Activated B cell treated with CpG ODN at 0.5 μM for 24 hours (primary cell): ENCODE measurements at places on chromosomes 3 and 15.

DNA sequence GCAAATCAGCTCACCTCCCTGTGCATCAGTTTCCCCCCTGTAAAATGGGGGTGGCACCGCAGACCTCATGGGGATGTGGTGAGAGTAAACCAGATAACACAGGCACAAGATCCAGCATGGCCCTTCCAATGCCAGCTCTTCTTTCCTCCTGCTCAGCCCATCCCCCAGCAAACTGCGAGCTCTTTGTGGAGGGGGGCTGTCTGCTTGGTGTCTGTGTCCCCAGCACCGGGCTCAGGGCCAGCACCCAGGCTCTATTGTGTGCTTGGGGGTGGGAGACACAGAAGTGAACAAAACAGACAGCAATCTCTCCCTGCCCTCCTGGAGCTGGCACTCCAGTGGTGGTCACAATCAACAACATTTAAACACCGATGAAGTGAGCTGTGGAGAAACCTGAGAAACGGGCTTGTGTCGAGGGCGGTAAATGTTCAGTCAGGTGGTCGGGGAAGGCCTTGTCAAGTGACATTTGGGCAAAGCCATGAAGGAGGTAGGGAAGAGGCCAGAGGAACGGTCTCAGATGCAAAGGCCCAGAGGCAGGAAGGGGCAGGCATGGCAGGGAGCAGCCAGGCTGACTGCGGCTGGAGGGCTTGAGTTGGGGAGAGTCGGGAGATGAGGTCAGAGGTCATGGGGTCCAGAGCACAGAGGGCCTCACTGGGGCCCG is 28.4 kb downstream of the GRIP2 start:
- no peak overlapping the region for H3K27ac ChIP-seq
- no peaks in the 10 kb centered on the region for H3K36me3 ChIP-seq
- DNase-seq, result peak; percentile 9
- H3K27me3 ChIP-seq, result peaks cover 4% of the 10 kb centered on the region
- H3K4me1 ChIP-seq, result no peaks in the 10 kb centered on the region
- no peak overlapping the region for H3K4me3 ChIP-seq

- no peak overlapping the region for H3K4me3 ChIP-seq
- H3K27ac ChIP-seq, result no peak overlapping the region
- H3K4me1 ChIP-seq, result peaks cover 4% of the 10 kb centered on the region
- no peak for DNase-seq
- H3K27me3 ChIP-seq, result peaks cover 6% of the 10 kb centered on the region
These were observed 9.0 kb upstream of the RPS17 start for GRCh38 chr15:82549199-82549665.

GRCh38 chr3:159635047-159635641 is 353.5 kb upstream of the IL12A start:
- H3K4me3 ChIP-seq, result no peak overlapping the region
- no peak for DNase-seq
- no peaks in the 10 kb centered on the region for H3K27me3 ChIP-seq
- H3K27ac ChIP-seq, result no peak overlapping the region
- H3K4me1 ChIP-seq, result no peaks in the 10 kb centered on the region
- H3K36me3 ChIP-seq, result no peaks in the 10 kb centered on the region

DNA sequence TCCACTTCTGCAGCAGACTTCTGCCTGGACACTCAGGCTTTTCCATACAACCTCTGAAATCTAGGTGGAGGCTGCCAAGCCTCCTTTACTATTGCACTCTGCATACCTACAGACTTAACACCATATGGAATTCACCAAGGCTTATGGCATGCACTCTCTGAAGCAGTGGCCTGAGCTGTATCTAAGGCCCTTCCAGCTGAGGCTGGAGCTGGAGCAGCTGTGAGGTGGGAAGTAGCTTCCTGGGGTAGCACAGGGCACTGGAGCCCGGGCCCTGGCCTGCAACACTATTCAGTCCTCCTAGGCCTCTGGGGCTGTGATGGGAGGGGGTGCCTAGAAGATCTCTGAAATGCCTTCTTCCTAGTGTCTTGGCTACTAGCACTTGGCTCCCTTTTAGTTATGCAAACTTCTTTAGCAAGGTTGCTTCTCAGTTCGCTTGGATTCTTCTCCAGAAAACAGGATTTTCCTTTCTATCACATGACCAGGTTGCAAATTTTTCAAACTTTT is 186.6 kb upstream of the RORA start:
- no peaks in the 10 kb centered on the region for H3K36me3 ChIP-seq
- no peak for DNase-seq
- no peak overlapping the region for H3K27ac ChIP-seq

DNA sequence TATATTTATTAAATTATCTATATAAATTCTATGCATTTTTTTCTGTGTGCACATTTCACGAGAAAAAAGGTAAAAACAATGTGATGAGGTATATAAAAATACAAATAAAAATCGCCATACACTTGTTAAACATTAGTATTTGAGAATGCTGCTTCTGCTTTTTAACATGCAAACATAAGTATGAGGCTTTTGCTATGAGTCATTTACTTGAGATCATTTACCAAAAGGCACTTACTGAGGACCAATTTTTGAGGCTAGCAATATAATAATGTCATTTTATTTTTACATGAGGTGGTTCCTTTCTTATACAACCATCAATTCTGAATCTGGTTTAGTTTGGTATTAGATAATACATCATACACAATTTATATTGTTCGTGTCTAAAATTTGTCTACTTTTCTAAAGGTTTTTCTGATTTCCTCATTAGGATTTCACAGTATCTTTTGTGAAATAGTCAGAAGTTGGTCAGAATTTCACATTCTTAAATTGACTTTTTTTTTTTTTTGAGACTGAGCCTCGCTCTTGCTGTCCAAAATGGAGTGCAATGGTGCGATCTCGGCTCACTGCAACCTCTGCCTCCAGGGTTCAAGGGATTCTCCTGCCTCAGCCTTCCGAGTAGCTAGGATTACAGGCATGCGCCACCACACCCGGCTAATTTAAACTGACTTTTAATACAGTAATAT is 25.6 kb downstream of the DCUN1D1 start:
- peaks cover 50% of the 10 kb centered on the region for H3K36me3 ChIP-seq
- H3K27ac ChIP-seq, result no peak overlapping the region
- H3K27me3 ChIP-seq, result no peaks in the 10 kb centered on the region
- DNase-seq, result no peak
- no peak overlapping the region for H3K4me3 ChIP-seq

GRCh38 chr15:59917504-59918157 is 86.5 kb upstream of the FOXB1 start:
- H3K27ac ChIP-seq, result no peak overlapping the region
- no peaks in the 10 kb centered on the region for H3K36me3 ChIP-seq
- peaks cover 3% of the 10 kb centered on the region for H3K27me3 ChIP-seq
- DNase-seq, result peak; percentile 17
- no peaks in the 10 kb centered on the region for H3K4me1 ChIP-seq
- H3K4me3 ChIP-seq, result no peak overlapping the region

GRCh38 chr3:39146611-39147591 is 6.5 kb downstream of the CSRNP1 start:
- peaks cover 81% of the 10 kb centered on the region for H3K4me1 ChIP-seq
- H3K27me3 ChIP-seq, result no peaks in the 10 kb centered on the region
- no peak for DNase-seq
- peak overlapping the region; percentile 99 for H3K27ac ChIP-seq
- H3K4me3 ChIP-seq, result peak overlapping the region; percentile 98
- H3K36me3 ChIP-seq, result peaks cover 55% of the 10 kb centered on the region

DNA sequence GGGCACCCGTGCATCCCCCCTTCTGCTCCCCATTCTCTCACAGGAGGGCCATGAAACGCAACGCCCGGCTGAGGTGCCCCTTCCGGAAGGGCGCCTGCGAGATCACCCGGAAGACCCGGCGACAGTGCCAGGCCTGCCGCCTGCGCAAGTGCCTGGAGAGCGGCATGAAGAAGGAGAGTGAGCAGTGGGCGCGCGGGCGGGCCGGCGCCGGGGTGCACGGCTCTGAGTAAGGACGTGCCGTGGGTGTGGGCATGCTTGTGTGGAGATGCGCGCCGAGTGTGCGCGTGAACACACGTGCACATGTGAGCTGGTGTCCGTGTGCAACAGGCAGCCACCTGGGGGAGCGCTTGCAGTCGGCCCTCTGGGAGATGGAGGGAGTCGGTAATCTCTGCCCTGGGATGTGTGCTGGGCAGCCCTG is 28.1 kb downstream of the NR1I2 start:
- H3K4me1 ChIP-seq, result peaks cover 9% of the 10 kb centered on the region
- peak; percentile 51 for DNase-seq
- peak overlapping the region; percentile 75 for H3K27ac ChIP-seq
- no peaks in the 10 kb centered on the region for H3K27me3 ChIP-seq
- H3K4me3 ChIP-seq, result peak overlapping the region; percentile 90
- H3K36me3 ChIP-seq, result peaks cover 3% of the 10 kb centered on the region

GRCh38 chr3:133595341-133595740 is 21.9 kb downstream of the CDV3 start:
- no peaks in the 10 kb centered on the region for H3K27me3 ChIP-seq
- DNase-seq, result no peak
- no peak overlapping the region for H3K4me3 ChIP-seq
- H3K27ac ChIP-seq, result no peak overlapping the region

- H3K36me3 ChIP-seq, result peaks cover 47% of the 10 kb centered on the region
- no peak overlapping the region for H3K4me3 ChIP-seq
- no peak overlapping the region for H3K27ac ChIP-seq
These were observed 9.6 kb upstream of the IRAK2 start for GRCh38 chr3:10155123-10155472.

- DNase-seq, result no peak
- no peaks in the 10 kb centered on the region for H3K36me3 ChIP-seq
- no peaks in the 10 kb centered on the region for H3K4me1 ChIP-seq
- H3K4me3 ChIP-seq, result no peak overlapping the region
These were observed 317.8 kb upstream of the SLITRK3 start for GRCh38 chr3:165513715-165514701.

GRCh38 chr15:52254391-52254790 is 41.2 kb downstream of the MYO5C start:
- no peaks in the 10 kb centered on the region for H3K36me3 ChIP-seq
- peak overlapping the region; percentile 25 for H3K4me3 ChIP-seq
- DNase-seq, result no peak
- H3K27me3 ChIP-seq, result no peaks in the 10 kb centered on the region
- peak overlapping the region; percentile 61 for H3K27ac ChIP-seq

GRCh38 chr3:48521635-48522034 is 17.7 kb upstream of the SHISA5 start:
- H3K27me3 ChIP-seq, result no peaks in the 10 kb centered on the region
- no peaks in the 10 kb centered on the region for H3K4me1 ChIP-seq
- no peaks in the 10 kb centered on the region for H3K36me3 ChIP-seq
- no peak overlapping the region for H3K4me3 ChIP-seq
- no peak for DNase-seq

GRCh38 chr3:69300296-69300695 is 85.6 kb downstream of the FRMD4B start:
- DNase-seq, result no peak
- H3K4me1 ChIP-seq, result no peaks in the 10 kb centered on the region
- no peak overlapping the region for H3K4me3 ChIP-seq

GRCh38 chr3:103924544-103924943 is 1442.2 kb upstream of the ALCAM start:
- DNase-seq, result no peak
- no peak overlapping the region for H3K27ac ChIP-seq
- H3K36me3 ChIP-seq, result no peaks in the 10 kb centered on the region
- no peaks in the 10 kb centered on the region for H3K27me3 ChIP-seq
- no peak overlapping the region for H3K4me3 ChIP-seq
- no peaks in the 10 kb centered on the region for H3K4me1 ChIP-seq

DNA sequence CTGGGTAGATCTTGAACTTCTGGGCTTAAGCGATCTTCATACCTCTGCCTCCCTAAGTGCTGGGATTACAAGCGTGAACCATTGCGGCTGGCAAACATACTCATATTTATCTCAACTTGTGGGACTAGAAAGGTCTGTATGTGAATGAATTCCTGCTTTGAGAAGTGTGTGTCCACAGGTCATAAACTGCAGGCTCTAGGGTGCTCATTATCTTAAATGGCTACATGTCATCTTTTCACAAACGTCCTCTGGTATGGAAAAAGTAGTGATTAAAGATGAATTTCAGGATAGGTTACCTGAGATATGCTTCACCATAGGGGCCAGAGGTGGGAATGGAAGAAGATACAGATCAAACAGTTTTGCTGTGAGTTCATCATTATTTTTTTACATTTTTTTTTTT is 7.8 kb upstream of the HDAC11 start:
- DNase-seq, result no peak
- no peak overlapping the region for H3K4me3 ChIP-seq
- no peaks in the 10 kb centered on the region for H3K36me3 ChIP-seq
- no peaks in the 10 kb centered on the region for H3K4me1 ChIP-seq
- peaks cover 7% of the 10 kb centered on the region for H3K27me3 ChIP-seq

DNA sequence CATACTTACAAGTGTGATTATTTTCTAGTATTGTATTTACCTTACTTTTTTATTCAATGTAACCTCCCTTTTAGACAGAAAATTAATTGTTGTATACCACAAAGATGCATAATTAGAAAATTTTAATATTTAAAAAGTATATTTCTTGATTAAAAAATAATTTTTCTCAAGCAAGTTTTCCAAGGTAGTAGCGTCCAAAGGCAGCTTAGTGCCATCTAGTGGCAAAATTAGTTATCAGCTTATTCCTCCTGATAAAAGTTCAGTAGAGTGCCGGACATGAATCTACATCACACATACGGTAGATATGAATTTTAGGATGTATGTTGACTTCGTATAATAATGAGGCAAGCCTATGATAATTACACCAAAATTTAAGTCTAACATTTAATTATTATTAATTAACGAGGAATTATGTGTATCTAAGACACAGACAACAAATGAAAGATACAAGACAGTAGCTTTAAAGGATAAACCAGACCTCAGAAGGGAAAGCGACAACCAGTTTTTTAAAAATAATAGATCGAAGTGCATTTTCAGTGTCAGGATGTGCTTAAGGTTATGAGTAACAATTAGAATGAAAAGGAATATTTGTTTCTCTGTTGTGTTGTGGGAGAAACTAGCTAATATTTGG is 405.9 kb downstream of the ROBO1 start:
- no peak overlapping the region for H3K4me3 ChIP-seq
- no peaks in the 10 kb centered on the region for H3K27me3 ChIP-seq
- no peaks in the 10 kb centered on the region for H3K4me1 ChIP-seq
- no peak overlapping the region for H3K27ac ChIP-seq

DNA sequence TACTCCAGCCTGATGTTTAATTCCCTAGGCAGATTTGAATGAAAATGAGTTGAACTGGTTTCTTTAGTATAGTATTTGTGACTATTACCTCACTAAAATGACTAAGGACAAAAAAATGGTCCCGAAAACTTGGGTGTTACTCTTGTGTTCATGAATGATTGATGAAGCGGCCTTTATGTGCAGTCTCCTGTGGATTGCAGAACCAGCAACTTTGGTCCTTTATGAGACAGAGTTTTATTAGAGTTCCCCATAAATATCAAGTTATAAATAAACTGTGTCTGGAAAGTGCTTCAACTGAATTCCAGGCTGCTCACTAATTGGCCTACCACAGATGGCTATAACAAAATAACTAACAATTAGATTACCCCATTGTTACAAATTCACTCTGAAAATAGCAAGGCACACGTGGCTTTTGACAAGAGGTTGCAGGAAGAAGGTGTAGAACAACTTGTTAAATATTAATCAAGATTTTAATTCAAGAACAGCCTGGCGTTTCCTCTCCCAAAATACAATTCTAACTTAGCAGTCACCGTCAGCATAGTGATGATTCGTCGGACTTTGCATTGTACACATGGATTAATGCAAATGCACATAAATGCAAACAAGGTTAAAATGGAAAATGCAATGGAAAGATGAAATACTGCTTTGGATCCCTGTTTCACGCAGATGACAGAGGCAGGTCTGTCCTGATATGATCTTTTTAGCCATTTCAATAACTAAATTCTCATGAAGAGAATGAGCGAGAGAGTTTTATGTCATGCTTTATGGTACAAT is 567.3 kb upstream of the ZNF717 start:
- H3K36me3 ChIP-seq, result no peaks in the 10 kb centered on the region
- no peaks in the 10 kb centered on the region for H3K4me1 ChIP-seq
- H3K27ac ChIP-seq, result no peak overlapping the region
- no peak for DNase-seq
- no peak overlapping the region for H3K4me3 ChIP-seq
- H3K27me3 ChIP-seq, result no peaks in the 10 kb centered on the region
